HL-60 (cell line): ENCODE measurements at places on chromosomes 7 and 10.

DNA sequence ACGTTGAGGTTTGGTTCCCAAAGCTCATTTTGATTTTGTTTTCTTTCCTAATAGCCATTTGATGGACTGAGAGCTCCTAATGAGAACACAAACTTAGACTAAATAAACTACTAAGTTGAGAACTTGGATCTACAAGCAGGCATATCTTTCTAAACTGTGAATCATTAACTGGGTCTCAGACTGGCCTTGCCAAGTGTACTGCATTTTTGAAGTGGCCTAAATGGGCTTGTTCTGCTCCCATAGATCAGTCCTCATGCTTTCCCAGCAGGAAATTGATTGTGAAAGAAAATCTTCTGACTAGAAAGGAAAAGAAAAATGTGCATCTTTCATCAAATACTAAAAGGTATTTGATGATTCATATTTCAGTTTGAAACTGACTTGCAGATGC is 46.7 kb upstream of the RBM33 start:
- no peak for DNase-seq

DNA sequence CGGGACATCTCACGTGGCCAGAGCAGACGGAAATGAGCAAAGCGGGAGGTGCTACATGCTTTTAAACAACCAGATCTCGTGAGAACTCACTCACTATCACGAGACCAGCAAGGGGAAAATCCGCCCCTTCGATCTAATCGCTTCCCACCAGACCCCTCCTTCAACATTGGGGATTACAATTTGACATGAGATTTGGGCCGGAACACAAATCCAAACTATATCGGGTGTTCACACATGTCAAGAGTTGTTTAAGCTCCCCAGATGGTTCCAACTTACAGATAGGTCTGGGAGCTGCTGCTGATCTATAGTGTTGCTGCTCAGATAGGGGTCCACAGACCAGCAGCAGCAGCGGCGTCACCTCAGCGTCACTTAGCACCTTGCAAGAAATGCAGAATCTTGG is 194.9 kb downstream of the GPAM start:
- no peak for DNase-seq

DNA sequence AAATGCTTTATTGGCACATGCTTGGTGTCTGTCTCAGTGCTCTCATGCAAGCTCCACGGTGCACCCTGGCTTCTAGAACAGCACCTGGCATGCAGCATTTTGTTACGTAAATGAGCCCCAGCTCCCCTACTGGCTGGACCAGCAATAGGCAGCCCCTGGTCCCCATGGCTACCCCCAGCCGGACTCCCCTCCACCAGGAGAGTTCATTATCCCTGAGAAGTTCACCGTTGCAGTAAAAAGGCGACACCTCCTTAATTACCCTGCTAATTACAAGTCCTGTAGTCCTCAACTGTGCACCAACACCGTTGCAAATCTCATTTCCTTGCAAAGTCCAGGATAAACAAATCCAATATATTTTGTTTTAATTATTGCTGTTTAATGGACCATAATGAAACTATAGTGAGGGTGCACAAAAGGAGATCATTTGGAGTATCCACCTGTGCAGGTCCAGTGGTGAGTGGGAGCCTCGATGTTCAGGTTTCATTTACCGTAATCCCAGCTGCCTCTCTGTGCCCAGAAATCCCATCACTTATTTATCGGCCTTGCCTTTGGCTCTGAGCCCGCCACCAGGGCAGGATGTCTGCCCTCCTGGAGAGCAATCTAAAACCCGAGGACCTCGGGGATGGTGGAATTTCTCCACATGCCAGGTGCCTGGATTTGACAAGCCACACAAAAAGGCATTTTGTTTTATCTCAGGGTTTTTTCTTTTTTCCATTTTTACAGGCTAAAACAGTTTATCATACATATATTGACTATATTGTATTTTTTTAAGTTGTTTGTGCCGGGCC is 12.8 kb upstream of the DRGX start:
- peak; percentile 28 for DNase-seq

- no peak for DNase-seq
Observed at GRCh38 chr7:14432924-14433323, 443.5 kb upstream of the ETV1 start.

DNA sequence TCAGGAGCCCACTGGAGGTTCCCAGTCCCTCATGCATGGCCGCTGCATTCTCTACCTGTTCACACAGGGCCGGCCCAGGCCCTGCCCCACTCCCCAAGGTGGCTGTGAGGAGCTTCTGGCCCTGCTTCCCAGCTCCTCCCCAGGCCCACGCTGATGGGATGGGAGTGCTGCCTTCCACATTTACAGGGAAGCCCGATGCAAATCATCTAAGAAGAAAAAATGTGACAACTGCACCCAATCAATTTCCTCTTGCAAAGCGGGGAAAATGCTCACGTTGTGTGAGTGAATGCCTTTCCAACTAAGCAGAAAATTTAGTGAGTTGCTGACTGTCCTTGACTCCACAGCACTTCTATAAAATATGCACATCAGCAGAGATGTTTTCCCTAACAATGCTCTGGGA is 485.8 kb upstream of the MGMT start:
- no peak for DNase-seq

DNA sequence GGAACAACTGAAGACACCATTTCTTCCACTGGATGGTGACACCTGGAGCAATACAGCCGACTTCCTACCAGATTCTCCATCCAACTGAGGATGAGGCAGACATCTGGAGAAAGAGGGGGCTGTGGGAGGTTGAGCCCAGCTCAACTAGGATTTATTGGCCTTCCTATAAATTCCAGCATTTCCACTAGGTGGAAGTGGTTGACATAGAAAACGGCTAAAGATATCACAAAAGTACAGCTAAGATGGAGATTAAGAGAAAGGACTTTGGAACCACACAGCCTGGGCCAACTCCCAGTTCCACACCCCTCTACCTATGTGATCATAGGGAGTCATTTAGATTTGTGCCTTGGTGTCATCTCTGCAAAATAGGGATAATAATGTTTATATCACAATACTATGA is 61.3 kb upstream of the CAV2 start:
- DNase-seq, result no peak

- no peak for DNase-seq
Observed at GRCh38 chr7:55325371-55325792, 39.8 kb upstream of the LANCL2 start.

- DNase-seq, result peak; percentile 30
Observed at GRCh38 chr10:67790534-67791408, 47.2 kb downstream of the DNAJC12 start.

DNA sequence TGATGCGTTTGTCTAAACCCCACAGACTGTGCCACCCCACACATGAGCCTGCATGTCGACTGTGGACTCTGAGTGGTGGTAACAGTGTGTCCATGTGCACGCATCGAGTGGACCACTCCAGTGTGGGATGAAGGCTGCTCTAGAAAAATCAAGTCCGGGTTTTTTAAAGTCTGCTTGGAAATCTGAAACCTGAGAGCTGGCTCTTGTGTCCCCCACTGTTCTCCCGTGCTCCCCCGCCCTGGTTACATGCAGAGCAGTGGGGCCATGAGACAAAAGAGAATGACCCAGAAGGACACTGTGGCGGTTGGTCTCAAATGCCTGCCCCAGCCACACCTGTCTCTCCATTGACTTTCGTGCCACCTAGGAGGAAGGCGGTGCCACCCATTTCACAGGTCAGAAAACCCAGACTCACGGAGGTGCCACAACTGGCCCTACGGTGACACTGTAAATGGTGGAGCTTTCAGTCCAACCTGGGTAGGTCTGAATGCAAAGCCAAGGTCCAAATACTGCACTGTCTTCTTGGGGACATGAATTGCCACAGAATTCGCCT is 27.3 kb upstream of the PWWP2B start:
- DNase-seq, result no peak

GRCh38 chr7:134513169-134513752 is 14.1 kb upstream of the AKR1B10 start:
- DNase-seq, result peak; percentile 22
